Ascending aorta (tissue), 2 donors: ENCODE measurements at places on chromosomes 2 and 18. TPM values are rescaled to one million over a fixed set of nuclear protein-coding genes. Genes with fewer than 3 reads are reported as not detected.

UGT1A5 gene
- total RNA-seq, result not detected

GPD2 gene
- total RNA-seq, result 20.0 TPM

SERPINB4 gene
- not detected for total RNA-seq

KLHL41 gene
- total RNA-seq, result 0.21 TPM

SATB2 gene
- 1.2 TPM for total RNA-seq

- no peak overlapping the region for H3K4me3 ChIP-seq
- H3K4me1 ChIP-seq, result no peaks in the 10 kb centered on the region
- no peaks in the 10 kb centered on the region for H3K36me3 ChIP-seq
- DNase-seq, result no peak
- no peaks in the 10 kb centered on the region for H3K27me3 ChIP-seq
These were observed 26.8 kb upstream of the NABP1 start for GRCh38 chr2:191650896-191651773.

- no peaks in the 10 kb centered on the region for H3K27me3 ChIP-seq
- no peaks in the 10 kb centered on the region for H3K4me1 ChIP-seq
- no peaks in the 10 kb centered on the region for H3K36me3 ChIP-seq
- DNase-seq, result no peak
- no peak overlapping the region for H3K27ac ChIP-seq
- no peak overlapping the region for H3K4me3 ChIP-seq
These were observed 739.4 kb upstream of the RAB6C start for GRCh38 chr2:129240061-129240460.

DNA sequence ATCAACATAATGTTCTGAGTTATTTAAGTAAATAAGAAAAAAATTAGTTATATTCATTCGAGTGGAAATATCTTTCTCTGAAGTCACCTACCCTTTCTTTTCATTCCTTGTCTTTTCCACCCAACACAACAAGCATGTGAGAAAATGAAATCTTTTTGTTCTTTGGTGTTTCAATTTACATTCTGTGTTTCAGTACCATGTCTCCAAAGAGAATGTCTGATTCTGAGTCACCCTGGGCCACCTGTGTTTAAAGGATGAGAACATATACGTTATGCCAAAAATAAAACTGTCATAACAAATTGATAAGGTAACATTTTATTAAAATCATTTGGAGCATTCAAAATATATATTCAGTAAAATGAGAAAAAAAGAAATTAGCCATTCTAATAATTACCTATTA, 470.8 kb downstream of the ZNF804A start:
- no peak overlapping the region for H3K4me3 ChIP-seq
- no peaks in the 10 kb centered on the region for H3K4me1 ChIP-seq

- no peaks in the 10 kb centered on the region for H3K4me1 ChIP-seq
- no peak for DNase-seq
- H3K36me3 ChIP-seq, result no peaks in the 10 kb centered on the region
- no peak overlapping the region for H3K27ac ChIP-seq
These were observed 189.6 kb downstream of the MIB1 start for GRCh38 chr18:21930177-21930576.

DNA sequence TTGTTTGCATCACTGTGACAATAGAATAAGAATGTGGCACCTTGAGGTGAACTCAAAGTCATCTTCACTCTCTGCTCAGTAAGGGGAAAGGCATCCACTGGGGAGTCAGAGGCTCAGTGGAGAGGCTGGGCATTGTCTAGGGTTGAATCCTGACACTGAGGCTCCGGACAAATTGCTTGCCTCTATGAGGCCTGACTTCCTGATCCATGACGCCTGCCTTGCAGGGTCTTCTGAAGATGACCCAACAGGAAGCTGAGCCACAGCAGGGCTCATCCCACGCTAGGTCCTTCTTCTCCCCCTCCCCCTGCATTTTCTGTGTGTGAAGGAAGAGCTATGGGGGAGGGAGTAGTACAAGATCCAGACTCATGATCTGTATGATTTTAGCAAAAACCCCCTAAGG, 265.1 kb downstream of the SH3BP4 start:
- no peaks in the 10 kb centered on the region for H3K4me1 ChIP-seq
- H3K36me3 ChIP-seq, result no peaks in the 10 kb centered on the region
- DNase-seq, result no peak

DNA sequence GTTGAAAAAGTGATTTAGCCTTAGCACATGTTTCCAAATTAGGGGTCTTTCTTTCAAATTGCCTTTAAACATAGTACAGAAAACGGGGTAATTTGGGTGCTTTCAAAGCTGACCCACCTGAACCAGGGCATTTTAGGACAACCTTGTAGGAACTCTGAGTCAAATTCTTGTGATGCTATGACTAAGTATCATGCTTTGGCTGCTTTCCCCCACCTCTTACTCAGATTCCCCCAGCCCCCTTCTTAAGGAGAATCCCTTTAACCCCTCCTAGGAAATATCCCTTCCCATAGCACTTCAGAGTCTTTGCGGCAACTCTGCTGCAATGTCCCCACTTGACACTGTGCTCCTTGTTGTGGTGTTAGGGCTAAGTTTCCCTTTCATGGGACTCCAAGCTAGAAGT, 18.6 kb upstream of the KLF7 start:
- H3K36me3 ChIP-seq, result no peaks in the 10 kb centered on the region
- no peaks in the 10 kb centered on the region for H3K4me1 ChIP-seq
- no peak for DNase-seq
- no peak overlapping the region for H3K4me3 ChIP-seq

DNA sequence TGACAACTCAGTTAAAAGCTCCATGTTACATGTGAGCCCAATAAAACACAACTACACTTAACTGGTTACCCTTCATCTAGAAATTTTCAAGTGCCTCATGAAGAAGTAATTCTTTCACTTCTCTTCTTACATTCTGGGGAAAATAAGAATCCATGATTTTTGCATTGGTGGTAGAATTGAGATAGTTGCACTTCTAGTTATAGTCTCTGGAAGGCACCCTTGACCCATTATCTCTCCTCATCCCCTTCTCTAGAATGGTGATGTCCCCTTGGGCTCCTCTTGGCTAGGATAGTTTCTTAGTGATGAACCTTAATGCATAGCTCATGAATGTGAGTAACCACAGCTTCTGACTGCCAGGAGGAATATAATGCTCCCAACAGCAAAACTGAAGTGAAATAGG, 3.6 kb downstream of the LGALSL start:
- no peak overlapping the region for H3K4me3 ChIP-seq
- DNase-seq, result no peak
- peaks cover 4% of the 10 kb centered on the region for H3K4me1 ChIP-seq
- no peak overlapping the region for H3K27ac ChIP-seq
- no peaks in the 10 kb centered on the region for H3K27me3 ChIP-seq

GRCh38 chr18:23238152-23238531, 102.9 kb downstream of the CABLES1 start:
- H3K36me3 ChIP-seq, result no peaks in the 10 kb centered on the region
- peak overlapping the region; percentile 91 for H3K27ac ChIP-seq
- DNase-seq, result peak; percentile 26
- no peaks in the 10 kb centered on the region for H3K27me3 ChIP-seq
- peak overlapping the region; percentile 58 for H3K4me3 ChIP-seq

DNA sequence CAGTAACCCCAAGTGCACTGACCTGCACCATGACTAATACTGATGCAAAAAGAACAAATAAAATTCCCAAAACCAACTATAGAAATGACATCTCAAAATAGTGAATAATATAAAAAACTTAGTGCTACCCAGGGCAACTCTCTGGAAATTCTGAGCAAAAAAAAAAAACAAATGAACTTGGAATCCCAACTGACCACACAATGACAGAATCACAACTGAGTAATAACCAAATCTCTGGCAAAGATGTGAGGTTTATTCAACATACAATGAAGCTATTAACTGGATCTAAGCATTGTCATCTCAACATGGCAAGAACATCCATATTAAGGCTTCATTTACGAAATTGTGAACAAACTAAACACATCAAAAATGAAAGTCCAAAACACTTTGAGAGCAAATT, 22.7 kb downstream of the EXOC6B start:
- H3K27me3 ChIP-seq, result no peaks in the 10 kb centered on the region
- no peak for DNase-seq
- no peak overlapping the region for H3K4me3 ChIP-seq
- H3K4me1 ChIP-seq, result no peaks in the 10 kb centered on the region
- no peaks in the 10 kb centered on the region for H3K36me3 ChIP-seq

GRCh38 chr2:98245491-98245890, 100.8 kb upstream of the CNGA3 start:
- no peak overlapping the region for H3K27ac ChIP-seq
- H3K36me3 ChIP-seq, result no peaks in the 10 kb centered on the region
- H3K27me3 ChIP-seq, result no peaks in the 10 kb centered on the region
- no peaks in the 10 kb centered on the region for H3K4me1 ChIP-seq

GRCh38 chr18:56825878-56826277, 174.7 kb downstream of the WDR7 start:
- no peak overlapping the region for H3K4me3 ChIP-seq
- no peaks in the 10 kb centered on the region for H3K27me3 ChIP-seq
- no peak for DNase-seq

- H3K4me1 ChIP-seq, result no peaks in the 10 kb centered on the region
- no peaks in the 10 kb centered on the region for H3K27me3 ChIP-seq
- no peaks in the 10 kb centered on the region for H3K36me3 ChIP-seq
- no peak overlapping the region for H3K27ac ChIP-seq
- no peak overlapping the region for H3K4me3 ChIP-seq
- no peak for DNase-seq
These were observed 63.6 kb downstream of the TRABD2A start for GRCh38 chr2:84817239-84817655.

DNA sequence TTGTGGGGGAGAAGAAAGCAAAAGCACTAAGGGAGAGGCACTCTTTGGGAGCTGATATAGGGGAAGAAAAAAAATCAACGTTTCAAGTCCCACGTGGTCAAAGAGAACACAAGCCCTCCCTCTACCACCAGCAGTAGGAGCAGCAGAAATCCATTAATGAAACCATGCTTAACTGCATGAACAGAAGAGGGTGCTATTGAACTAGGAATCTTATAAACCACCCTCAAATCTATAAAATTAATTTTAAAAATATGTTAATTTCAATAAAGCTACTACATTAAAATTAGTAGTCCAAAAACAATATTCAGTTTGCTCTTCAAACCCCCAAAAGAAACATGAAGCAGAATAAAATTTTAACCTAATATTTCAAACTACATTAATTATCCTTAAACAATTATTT, 147.8 kb downstream of the TMEM18 start:
- no peak overlapping the region for H3K4me3 ChIP-seq
- DNase-seq, result no peak
- no peaks in the 10 kb centered on the region for H3K4me1 ChIP-seq
- no peak overlapping the region for H3K27ac ChIP-seq
- no peaks in the 10 kb centered on the region for H3K27me3 ChIP-seq

- peaks cover 27% of the 10 kb centered on the region for H3K36me3 ChIP-seq
- H3K27ac ChIP-seq, result no peak overlapping the region
- DNase-seq, result peak; percentile 52
- H3K4me3 ChIP-seq, result no peak overlapping the region
- H3K4me1 ChIP-seq, result peaks cover 36% of the 10 kb centered on the region
- H3K27me3 ChIP-seq, result no peaks in the 10 kb centered on the region
These were observed 85.3 kb downstream of the LRRFIP1 start for GRCh38 chr2:237712477-237713377.

- no peak overlapping the region for H3K27ac ChIP-seq
- DNase-seq, result no peak
- no peaks in the 10 kb centered on the region for H3K36me3 ChIP-seq
- no peak overlapping the region for H3K4me3 ChIP-seq
These were observed 58.8 kb upstream of the HDAC4 start for GRCh38 chr2:239459606-239460005.

DNA sequence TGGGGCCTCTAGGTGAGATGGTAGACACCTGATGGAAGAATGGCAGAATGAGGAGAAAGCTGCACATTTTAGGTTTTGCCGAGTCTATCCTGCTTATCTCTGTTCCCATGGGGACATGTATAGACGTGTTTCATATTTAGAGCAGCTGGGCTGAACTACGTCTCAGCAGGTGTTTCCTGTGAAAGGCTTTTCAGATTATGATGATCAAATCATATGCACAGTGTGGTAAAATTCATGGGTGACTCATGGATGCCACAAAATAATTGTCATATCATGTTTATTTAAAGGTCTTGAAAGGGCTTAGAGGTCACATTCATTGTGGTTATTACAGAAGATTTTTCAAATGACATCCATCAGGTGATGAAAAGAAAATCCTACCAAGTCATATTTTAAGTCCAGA, 90.5 kb downstream of the ICOS start:
- H3K4me1 ChIP-seq, result peaks cover 15% of the 10 kb centered on the region
- no peak for DNase-seq
- H3K4me3 ChIP-seq, result no peak overlapping the region
- H3K36me3 ChIP-seq, result no peaks in the 10 kb centered on the region
- H3K27me3 ChIP-seq, result no peaks in the 10 kb centered on the region

DNA sequence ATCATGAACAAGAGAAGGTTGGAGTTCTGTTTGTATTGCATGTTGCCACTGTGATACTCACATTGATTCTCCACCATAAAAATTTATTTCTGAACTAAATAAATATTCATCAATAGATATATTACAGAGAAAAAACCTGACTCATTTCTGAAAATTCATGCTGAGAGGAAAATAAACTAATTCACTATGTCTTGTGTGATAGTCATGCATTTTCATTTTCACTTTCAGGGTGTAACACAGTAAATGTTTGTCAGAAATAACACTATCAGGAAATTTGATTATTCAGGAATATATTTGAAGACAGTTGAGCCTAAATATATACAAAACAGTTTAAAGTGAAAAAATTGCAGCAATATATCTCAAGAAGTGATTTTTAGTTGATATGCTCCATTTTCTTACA, 335.2 kb downstream of the KCNJ3 start:
- DNase-seq, result no peak
- no peaks in the 10 kb centered on the region for H3K27me3 ChIP-seq
- H3K4me1 ChIP-seq, result no peaks in the 10 kb centered on the region
- H3K4me3 ChIP-seq, result no peak overlapping the region
- no peaks in the 10 kb centered on the region for H3K36me3 ChIP-seq
